MV-4-11 (cell line): ENCODE measurements at places on chromosomes 12 and 14.

GRCh38 chr12:111102102-111102739, 181.8 kb upstream of the MYL2 start:
- no peak for DNase-seq

DNA sequence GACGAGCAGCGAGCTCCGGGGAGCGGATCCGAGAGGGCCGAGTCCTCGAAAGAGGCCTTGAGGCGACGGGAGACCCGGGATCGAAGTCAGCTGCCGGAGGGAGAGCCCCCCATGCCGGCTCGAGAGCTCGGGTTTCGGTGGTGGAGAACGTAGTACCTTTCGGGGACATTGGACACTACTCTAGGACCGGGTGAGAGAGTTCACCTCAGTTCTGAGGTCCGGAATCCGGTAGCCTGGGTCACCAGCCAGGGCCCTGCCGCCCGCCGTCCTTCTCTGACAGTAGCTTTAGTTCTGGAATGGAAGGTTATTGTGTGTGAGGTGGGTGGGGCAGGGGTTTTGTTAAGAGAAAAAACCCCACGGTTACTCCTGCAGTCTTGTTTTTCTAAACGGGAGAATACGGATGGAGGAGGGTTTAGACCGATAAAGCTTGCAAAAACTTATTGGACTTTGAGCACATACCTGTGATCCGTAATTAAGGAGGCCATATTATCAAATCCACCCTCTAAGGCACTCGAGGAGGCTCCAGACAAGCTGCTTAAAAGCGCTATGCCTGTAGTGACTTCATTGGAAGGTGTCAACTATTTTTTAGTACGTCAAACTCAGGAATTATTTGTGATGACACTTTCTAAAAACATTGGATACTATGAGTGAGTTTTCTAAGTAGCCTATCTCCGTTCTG, 765 bp downstream of the SCYL2 start:
- DNase-seq = no peak

GRCh38 chr12:47509398-47509851, 196.4 kb downstream of the RPAP3 start:
- no peak for DNase-seq

GRCh38 chr12:91381309-91381804, 198.7 kb upstream of the DCN start:
- peak; percentile 31 for DNase-seq

GRCh38 chr12:78403681-78404080, 460.9 kb upstream of the SYT1 start:
- DNase-seq = no peak

GRCh38 chr12:38053655-38054464, 262.7 kb upstream of the ALG10B start:
- DNase-seq = no peak

- DNase-seq = no peak
Measured at GRCh38 chr14:72924337-72924736, 1.9 kb upstream of the DCAF4 start.

- no peak for DNase-seq
Measured at GRCh38 chr12:52235001-52235764, 2.1 kb downstream of the KRT7 start.

- DNase-seq = no peak
Measured at GRCh38 chr14:90381999-90382451, 14.8 kb upstream of the CALM1 start.

- DNase-seq = no peak
Measured at GRCh38 chr14:103669370-103669769, 40.4 kb downstream of the KLC1 start.

- DNase-seq = no peak
Measured at GRCh38 chr14:29236848-29237247, 470.3 kb downstream of the FOXG1 start.

- no peak for DNase-seq
Measured at GRCh38 chr12:12336049-12336411, 14.0 kb downstream of the MANSC1 start.

GRCh38 chr14:80996049-80996901, 40.9 kb downstream of the TSHR start:
- DNase-seq = peak; percentile 86

DNA sequence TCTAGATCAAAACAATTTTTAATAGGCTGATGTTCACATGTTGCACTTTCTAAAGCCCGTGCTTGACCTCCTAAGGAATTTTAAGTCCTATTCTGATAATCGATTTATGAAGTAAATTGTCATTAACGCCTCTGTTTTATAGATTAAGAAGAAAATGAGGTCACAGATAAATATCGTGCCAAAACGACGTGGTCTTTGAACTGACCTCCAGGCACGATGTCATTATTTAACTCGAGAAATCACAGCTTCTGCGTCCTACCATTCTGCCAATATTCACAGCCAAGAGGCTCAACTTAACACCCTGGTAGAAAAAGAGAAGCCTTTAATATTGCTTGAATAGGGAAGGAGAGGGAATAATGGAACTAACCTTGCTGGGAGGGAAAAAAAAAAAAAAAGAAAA, 888 bp upstream of the EEA1 start:
- DNase-seq = no peak

GRCh38 chr12:75591628-75592027, 80.2 kb upstream of the KRR1 start:
- DNase-seq = peak; percentile 6

GRCh38 chr12:1519642-1520041, 74.7 kb downstream of the FBXL14 start:
- no peak for DNase-seq
